ENCODE measurements at places on chromosomes 3 and 15.

- no peak for DNase-seq
Measured at GRCh38 chr3:194661946-194662345, 10.0 kb downstream of the LSG1 start.

DNA sequence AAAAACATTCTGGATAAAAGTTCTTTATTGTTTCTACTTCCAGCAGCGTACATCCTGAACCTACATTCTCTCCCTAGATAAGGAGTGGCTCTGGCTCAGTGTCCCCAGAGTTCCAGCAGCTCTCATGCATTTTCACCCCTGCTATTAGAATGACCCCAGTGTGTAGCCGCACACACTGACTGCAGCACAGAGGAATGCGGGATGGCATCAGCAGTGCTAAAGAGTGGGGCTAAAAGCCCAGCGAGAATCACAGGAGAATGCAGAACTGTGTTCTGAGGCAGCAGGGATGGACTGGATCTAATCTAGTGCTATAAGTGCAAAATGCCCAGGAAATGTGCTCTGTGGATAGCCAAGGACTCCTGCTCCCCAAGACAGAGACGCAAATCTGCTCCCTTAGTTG lies 66.4 kb upstream of the TJP1 start:
- no peak for DNase-seq

- DNase-seq, result no peak
Measured at GRCh38 chr3:23547905-23548650, 257.7 kb upstream of the UBE2E1 start.

DNA sequence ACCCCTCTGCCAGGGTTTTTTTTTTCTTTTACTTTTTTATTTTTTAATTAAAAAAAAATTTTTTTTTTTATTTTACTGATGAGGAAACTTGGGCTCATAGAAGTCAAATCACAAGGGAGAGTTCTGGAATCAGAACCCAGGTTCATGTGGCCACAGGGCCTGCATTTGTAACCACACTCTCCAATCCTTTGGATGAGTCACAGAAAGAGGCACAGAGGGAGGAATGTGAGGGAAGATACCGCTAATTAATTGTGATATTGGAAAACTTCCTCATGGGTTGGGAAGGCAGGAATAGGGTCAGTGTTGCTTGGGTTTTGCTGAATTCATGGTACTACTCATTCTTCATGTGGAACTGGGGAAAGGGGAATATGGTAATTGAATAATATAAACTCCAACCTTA lies 132.9 kb upstream of the SLC6A11 start:
- DNase-seq, result no peak

- DNase-seq, result no peak
Measured at GRCh38 chr15:62047282-62047827, 12.9 kb downstream of the VPS13C start.

DNA sequence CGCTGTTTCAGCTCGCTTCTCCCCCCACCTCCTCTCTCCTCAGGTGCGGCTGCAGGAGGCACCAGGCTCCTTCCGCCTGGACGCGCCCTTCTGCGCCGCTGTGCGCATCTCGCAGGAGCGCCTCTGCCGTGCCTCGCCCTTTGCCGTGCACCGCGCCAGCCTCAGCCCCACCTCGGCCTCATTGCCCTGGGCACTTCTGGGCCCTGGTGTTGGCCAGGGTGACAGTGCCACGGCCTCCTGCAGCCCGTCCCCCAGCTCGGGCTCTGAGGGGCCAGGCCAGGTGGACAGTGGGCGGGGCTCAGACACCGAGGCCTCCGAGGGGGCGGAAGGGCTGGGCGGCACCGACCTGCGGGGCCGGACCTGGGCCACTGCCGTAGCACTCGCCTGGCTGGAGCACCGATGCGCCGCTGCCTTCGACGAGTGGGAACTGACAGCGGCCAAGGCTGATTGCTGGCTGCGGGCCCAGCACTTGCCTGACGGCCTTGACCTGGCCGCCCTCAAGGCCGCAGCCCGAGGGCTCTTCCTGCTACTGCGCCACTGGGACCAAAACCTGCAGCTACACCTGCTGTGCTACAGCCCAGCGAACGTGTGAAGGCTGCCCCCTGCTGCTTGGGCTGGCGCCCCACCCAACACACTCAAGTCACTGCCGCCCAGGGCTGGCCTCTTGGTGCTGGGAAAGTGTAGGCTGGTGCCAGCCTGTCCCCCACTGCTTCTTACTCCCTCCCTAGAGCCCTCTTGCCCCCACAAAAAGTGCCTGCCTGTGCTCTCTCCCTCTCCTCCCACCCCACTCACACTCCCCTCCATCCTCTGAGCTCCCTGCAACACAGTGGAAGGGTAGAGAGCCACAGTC lies 7.1 kb downstream of the ALG3 start:
- no peak for DNase-seq

- no peak for DNase-seq
Measured at GRCh38 chr15:75820206-75820605, 23.0 kb upstream of the UBE2Q2 start.

Data from T-cell (primary cell).